ENCODE measurements at places on chromosomes 12 and 14. TPM values are rescaled to one million over a fixed set of nuclear protein-coding genes. Genes with fewer than 3 reads are reported as not detected.

DNA sequence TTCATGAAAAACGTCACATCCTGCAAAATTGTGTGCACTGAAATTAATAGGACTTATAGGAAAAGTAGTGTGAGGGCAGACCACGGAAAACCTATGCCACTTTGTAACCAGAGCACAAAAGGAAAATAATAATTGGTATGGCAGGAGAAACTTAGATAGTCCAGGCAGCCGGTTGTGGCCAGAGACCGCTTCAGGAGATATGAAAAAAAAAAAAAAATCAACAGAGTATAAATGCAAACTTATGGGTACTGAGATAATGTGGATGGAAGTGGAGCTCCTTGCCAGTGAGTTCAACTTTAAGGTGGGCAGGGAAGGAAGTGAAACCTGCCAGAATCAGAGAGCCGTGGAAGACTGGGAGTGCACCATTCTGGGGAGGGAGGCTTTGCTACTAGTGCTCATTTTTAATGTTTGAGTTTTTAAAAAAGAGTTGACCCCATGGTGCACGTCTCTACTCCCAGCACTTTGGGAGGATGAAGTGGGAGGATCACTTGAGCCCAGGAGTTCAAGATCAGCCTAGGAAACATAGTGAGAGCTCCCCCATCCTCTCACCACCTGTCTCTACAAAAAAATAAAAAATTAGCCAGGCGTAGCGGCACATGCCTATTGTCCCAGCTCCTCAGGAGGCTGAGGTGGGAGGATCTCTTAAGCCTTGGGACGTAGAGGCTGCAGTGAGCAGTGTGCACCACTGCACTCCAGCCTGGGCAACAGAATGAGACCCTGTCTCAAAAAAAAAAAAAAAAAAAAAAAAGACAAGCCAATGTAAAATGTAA lies 34.3 kb upstream of the METAP2 start:
- no peaks in the 10 kb centered on the region for H3K36me3 ChIP-seq
- no peak overlapping the region for H3K4me3 ChIP-seq
- no peaks in the 10 kb centered on the region for H3K27me3 ChIP-seq

GRCh38 chr14:92724516-92725340 lies 23.7 kb downstream of the LGMN start:
- no peak for DNase-seq
- H3K27me3 ChIP-seq = no peaks in the 10 kb centered on the region
- peak overlapping the region; percentile 13 for H3K27ac ChIP-seq
- no peaks in the 10 kb centered on the region for H3K36me3 ChIP-seq
- no peak overlapping the region for H3K4me3 ChIP-seq

GRCh38 chr14:64709126-64709525 lies 4.9 kb downstream of the PLEKHG3 start:
- no peak for DNase-seq
- no peak overlapping the region for H3K4me3 ChIP-seq
- H3K36me3 ChIP-seq = no peaks in the 10 kb centered on the region
- peaks cover 35% of the 10 kb centered on the region for H3K4me1 ChIP-seq
- no peaks in the 10 kb centered on the region for H3K27me3 ChIP-seq

DNA sequence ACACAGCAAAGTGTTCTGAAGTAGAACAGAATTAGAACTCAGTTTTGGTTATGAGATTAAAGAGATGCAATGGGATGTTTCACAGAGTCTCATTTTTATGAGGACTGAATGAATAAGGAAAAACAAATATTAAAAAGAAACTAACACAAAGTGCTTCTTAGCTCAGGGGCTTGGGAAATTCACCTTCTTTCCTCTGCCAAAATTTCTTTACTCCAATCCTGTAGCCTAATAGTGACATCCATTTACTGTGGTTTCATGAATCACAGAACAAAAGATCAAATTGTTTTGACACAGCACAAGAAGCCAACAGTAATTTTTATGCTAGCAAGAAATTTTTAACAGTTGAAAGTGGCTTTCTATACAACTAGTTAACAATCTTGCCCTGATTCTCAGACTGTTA lies 37.7 kb downstream of the AREL1 start:
- no peaks in the 10 kb centered on the region for H3K36me3 ChIP-seq
- H3K27me3 ChIP-seq = no peaks in the 10 kb centered on the region
- H3K4me3 ChIP-seq = no peak overlapping the region
- H3K27ac ChIP-seq = no peak overlapping the region
- DNase-seq = no peak

DNA sequence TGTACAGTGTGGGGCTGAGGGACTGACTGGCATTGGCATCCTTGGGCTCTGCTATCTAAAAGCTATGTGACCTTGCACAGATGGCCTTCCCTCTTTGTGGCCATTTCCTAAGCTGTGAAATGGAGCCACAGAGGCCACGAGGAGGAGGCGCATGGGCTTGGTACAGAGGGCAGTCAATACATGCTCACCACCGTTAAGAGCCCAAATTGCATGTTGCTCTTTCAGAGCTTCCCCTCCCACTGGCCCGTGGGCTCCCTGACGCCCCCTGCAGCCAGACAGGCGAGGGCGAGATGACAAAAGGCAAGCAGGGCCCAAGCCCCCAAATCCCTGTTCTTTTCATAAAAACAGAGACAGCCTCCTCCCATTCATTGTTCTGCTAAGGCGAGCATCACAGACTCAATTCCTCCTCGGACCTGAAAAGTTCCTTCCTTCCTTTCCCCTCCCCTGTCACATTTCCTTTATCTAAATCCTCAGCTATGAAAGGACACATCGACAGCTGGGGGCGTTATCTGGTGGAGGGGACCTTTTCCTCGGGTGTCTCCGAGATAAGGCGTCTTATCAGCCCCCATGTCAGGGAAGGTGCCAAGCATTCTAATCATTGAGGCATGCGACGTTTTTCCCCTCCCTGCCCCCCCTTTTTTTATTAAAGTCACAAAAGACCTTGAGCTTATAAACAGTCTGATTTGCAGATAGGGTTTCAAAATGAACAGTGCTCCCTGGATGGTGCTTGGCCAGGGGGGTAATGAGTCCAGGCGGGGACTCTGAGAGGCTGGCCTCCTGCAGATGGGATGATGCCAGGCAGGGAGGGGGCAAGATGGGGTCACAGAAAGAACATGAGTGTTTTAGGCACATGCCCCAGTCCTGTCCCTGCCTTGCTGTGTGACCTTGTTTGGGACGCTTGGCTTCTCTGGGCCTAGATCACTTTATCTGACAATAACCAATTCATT lies 26.4 kb downstream of the FAM222A start:
- no peak overlapping the region for H3K27ac ChIP-seq
- peaks cover 11% of the 10 kb centered on the region for H3K4me1 ChIP-seq
- H3K36me3 ChIP-seq = no peaks in the 10 kb centered on the region
- H3K27me3 ChIP-seq = no peaks in the 10 kb centered on the region
- no peak for DNase-seq

Gene A2ML1
- 81.1 TPM for total RNA-seq

Data from testis (tissue), 5 donors.